ENCODE measurements at places on chromosomes 5 and 9.

DNA sequence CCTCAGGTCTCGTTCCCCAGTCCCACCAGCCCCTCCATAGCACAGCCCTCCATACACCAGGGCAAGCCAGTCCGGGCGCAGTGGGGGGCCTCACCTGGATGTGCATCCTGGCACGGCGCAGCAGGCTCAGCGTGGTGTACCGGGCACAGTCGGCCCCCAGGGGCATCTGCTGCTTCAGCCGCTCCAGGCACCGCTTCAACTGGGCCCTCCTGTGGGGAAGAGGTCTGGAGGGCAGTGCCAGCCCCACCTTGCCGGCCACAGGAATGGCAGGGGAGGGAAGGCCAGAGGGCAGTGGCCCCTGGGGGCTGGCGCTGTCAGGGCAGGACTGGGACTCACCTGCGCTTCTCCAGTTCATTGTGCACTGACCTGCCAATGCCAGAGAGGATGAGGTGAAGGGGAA, 1.4 kb downstream of the MXD3 start:
- DNase-seq: no peak

DNA sequence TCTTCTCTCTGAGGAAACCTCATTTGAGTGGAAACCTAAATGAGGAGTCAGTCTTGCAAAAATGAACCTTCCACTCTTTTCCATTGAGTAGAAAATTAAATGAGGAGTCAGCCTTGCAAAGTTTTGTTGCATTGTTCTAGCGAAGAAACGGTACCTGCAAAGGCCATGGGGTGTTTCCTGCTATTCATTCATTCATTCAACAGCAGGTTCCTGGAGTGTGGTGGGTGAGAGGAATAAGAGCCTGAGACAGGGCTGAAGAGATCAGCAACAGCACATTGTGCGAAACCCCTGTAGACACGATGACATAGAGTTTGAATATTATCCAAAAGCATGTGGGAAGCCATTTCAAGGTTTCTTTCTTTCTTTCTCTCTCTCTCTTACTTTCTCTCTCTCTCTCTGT, 14.6 kb upstream of the SETX start:
- DNase-seq: no peak

DNA sequence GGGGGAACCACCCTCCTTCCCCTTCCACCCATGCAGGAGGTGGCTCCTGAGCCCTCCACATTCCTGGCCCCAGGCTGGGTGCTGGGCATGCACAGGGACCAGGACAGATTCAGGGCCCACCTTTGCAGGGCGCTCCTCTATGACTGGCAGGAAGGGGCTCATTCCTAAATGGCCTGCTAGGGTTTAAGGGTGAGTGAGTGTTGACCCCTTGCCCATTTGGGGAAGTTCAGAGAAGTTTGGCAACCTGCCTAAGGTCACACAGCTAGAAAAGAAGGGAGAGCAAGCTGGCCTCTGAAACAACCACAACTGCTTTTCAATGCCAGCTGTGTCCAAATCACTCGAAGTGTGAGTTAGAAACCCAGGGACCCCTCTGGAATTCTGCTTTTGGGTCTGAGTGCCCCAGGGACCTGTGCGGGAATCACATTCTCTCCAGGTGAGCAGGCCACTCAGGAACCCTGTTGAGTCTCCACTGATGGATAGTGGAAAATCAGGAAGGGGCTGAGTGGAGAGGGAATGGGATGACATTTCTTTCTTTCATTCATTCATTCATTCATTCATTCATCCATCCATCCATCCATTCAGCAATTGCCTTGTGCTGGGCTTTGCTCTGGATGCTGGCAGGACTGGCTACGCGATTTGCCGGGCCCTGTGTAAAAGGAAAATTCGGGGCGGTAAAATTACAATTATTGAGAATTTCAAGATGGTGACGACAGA, 191.9 kb downstream of the C9orf50 start:
- DNase-seq: no peak

- no peak for DNase-seq
Measured at GRCh38 chr5:109669991-109670706, 19.6 kb upstream of the MAN2A1 start.

GRCh38 chr5:170362656-170363055, 26.5 kb downstream of the KCNMB1 start:
- DNase-seq: no peak

DNA sequence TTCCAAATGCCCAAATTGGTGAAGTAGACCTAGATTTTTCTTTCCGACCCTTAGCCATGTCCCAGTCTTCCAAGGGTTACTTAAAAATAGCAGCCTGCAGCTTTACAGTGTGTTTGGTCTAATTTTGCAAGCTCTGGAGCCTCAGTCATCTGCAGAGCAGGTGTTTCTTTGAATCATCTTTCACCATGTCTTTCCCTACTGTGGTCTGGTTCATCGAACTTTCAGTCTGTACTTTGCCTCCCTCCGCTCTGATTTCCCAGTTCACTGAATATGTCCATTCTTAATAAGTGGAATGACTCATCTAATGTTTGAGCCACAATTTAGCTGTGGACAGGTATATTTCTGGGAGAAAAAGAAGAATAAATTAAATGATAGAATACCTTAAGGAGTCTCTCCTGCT, 1060.7 kb downstream of the EFNA5 start:
- DNase-seq: no peak

DNA sequence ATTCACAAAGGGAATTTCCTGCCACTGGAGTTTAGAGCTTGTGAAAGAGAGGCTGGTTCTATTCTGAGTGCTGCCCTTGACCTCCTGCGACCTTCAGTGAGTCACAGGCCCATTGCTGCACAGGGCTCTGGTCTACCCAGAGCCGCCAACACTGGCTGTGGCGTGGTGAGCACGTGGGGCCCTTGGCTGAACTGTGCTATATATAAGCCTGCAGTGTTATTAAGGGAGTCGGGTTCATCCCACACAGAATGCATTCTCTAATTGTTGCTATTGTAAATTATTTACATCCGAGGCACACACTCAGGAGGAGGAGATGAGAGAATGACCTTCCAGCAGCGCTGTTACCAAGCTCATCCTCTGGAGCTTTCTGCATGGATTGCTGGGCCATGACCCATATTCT, 47.1 kb downstream of the BRINP1 start:
- no peak for DNase-seq

DNA sequence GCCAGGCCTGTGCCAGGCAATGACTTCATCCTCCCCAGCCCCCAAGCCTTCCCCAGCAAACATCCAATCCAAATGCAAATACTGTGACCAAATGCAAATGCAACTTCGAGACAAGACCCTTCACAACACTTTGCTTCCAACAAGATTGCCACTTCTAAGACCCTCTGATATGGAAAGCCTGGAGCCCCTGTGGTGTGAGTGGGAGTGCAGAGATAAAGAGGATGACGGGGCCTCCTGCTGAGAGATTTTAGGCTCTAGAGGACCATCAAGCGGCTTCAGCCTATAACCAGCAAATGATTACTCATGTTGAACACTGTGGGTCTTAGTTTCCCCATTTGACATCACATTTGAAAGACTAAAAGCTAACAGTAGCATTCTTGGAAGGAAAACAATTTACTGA, 46.6 kb upstream of the GABRP start:
- no peak for DNase-seq

GRCh38 chr9:2622461-2623287, 1.1 kb downstream of the VLDLR start:
- peak; percentile 39 for DNase-seq

DNA sequence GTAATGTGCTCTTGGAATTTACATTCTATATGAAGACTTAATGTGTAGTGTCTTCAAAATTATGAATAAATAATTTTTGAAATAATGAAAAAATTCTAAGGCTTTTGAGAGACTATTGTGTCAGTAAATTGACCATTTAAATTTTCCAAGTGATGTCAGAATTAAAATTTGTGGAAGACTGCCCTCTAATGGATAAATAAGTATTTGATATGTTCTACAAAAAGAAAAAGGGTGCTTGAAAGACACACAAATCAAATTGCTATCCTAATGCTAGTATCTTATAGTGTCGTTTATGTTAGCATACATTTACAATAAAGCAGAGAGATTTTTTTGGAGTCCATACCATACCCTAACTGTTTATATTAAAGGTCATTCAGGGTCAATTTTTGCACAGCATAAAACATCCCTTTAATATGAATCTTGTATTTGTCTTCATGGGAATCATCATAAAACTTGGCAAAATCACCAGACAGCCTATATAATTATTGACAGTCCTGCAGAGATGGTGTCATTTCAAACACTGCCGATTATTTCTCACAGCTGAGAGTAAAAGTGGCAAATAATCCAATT, 120.8 kb upstream of the SLC27A6 start:
- DNase-seq: no peak

DNA sequence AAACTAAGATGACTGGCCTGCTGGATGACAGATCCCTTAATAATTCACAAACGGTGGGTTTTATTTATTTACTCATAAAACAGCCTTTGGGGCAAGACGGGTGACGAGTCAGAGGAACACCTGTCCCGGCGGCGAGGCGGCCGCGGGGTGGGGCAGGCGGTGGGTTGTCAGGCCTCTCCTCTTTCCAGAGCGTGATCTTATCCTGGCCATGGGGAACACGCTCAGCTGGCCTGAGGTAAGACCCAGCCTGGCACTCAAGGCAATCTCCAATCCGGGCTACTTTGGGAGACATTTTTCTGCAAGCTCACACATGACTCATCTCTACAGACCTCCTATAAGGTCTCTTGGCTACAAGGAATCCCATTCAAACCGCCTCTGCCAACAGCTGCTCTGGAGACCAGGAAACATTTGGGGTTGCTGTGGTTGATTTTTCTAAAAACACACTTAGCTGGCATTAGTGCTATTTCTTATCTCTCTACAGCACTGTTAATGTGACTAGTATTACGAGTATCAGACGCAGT, 6.3 kb downstream of the RAPGEF1 start:
- DNase-seq: peak; percentile 48

- DNase-seq: no peak
Measured at GRCh38 chr5:54772684-54773083, 212.7 kb downstream of the ESM1 start.

GRCh38 chr5:132294728-132295504, 722 bp downstream of the SLC22A4 start:
- peak; percentile 64 for DNase-seq

- DNase-seq: peak; percentile 88
Measured at GRCh38 chr9:124852829-124853531, at the start of gene WDR38. Gene WDR38 (plus strand): TSS chr9:124853460. CDS start chr9:124853532, 72 bp downstream.

DNA sequence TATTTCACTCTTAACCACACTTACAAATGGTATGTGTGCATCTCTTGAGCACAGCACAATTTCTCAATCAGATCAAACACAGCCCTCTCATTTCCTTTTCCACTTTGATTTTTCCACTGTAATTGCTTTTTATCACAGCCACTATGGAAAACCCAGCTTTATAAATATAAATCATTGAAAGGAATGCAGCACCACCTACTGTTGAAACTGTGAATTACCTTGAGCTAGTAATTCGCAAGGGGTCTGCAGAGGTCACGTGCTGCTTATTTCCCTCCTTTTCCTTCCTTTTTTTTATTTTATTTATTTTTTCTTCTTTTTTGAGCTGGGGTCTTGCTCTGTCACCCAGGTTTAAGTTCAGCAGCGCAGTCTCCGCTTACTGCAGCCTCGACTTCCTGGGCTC, 76.9 kb downstream of the CDH6 start:
- no peak for DNase-seq

- DNase-seq: no peak
Measured at GRCh38 chr5:59146729-59147128, 563.9 kb downstream of the RAB3C start.

GRCh38 chr9:116320290-116320689, 166.7 kb downstream of the PAPPA start:
- DNase-seq: no peak

DNA sequence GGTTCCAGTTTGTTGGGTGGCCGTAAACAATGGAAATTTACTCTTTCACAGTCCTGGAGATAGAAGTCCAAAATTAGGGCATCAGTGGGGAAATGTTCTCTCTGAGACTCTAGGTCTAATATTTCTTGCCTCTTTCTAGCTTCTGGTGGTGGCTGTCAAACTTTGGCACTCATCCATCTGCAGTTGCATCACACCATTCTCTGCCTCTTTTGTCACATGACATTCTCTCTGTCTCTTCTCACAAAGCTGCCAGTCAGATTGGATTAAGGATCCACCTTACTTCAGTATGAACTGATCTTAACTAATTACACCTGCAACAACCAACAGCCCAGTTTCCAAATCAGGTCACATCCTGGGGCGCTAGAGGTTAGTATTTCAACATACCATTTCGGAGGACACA, 222.9 kb upstream of the FTMT start:
- no peak for DNase-seq

- DNase-seq: no peak
Measured at GRCh38 chr9:13770956-13771355, 491.5 kb upstream of the MPDZ start.

GRCh38 chr5:158394102-158394501, 535.2 kb upstream of the CLINT1 start:
- DNase-seq: no peak

Measured in H9 (cell line).